Thyroid gland (tissue), 4 donors: ENCODE measurements at places on chromosomes 16 and 17.

- peak; percentile 1 for DNase-seq
Measured at GRCh38 chr16:85418978-85419491, 194.1 kb upstream of the GSE1 start.

DNA sequence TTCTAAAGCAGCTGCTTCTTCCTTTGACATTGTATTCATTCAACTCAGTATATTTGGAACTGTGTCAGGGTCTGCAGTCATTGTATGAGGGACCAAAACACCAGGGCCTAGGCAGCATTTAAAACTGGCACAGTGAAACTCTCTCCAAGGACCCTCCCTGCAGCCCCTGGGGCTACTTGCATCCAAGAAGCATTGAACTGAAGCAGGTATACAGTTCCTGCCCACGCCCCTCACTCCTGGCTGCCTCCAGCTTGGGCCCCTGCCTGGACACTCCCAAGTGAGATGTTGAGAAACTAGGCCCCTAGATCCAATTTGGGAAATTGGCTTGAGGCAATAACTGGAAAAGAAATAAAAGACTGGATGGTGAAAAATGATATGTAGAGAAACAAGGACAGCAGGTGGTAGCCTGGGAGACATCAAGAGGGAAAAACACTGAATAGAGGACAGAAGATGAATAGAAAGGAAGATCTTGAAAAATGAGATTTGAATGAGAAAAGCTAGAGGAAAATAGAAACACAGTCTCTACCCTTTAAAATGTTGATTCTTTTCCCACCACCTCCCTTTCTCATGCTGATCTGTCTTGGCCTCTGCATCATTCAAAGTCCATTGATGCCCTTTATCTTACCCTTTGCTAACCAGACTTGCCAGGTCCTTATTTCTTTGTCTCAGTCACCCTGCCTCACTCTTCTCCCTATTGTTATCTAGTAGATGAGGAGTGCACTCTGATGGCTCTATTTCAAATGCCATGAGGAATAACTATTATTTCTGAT is 368.8 kb upstream of the CDH8 start:
- DNase-seq, result no peak

GRCh38 chr16:74592847-74593246 is 14.1 kb downstream of the GLG1 start:
- no peak for DNase-seq

DNA sequence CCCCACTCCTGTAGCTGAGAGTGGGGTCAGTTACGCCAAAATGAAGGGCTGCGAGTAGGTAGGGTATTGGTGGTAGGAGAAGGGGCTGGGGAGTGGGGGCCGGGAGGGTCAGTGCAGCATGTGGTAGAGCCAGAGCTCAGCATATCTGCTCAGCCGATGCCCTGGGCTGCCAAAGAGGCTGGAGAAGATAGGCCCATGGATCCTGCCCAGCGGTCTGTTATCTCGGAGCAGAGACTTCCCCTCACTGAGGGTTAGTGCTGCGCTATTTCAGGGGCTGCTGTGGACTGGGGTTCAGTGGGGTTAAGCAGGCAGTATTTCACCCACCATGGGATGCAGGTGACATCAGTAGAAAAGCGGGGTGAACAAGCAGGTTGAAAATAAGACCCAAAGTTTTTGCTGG is 19.7 kb downstream of the RHBDL3 start:
- DNase-seq, result no peak

DNA sequence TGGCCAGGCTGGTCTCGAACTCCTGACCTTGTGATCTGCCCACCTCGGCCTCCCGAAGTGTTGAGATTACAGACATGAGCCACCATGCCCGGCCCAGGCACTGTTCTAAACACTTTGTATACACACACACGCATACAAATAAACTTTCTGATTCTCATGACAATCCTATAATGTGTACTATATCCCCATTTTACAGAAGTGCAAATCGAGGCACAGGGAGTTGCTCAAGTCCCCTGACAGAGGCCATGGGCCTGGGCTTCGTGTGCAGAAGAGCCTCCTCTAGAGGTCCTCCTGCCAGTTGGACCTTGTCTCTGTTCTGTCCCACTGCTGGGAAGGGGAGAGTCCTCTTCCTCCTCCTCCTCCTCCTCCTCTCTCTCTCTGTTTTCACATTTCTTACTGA is 9.9 kb upstream of the GPRC5B start:
- no peak for DNase-seq

DNA sequence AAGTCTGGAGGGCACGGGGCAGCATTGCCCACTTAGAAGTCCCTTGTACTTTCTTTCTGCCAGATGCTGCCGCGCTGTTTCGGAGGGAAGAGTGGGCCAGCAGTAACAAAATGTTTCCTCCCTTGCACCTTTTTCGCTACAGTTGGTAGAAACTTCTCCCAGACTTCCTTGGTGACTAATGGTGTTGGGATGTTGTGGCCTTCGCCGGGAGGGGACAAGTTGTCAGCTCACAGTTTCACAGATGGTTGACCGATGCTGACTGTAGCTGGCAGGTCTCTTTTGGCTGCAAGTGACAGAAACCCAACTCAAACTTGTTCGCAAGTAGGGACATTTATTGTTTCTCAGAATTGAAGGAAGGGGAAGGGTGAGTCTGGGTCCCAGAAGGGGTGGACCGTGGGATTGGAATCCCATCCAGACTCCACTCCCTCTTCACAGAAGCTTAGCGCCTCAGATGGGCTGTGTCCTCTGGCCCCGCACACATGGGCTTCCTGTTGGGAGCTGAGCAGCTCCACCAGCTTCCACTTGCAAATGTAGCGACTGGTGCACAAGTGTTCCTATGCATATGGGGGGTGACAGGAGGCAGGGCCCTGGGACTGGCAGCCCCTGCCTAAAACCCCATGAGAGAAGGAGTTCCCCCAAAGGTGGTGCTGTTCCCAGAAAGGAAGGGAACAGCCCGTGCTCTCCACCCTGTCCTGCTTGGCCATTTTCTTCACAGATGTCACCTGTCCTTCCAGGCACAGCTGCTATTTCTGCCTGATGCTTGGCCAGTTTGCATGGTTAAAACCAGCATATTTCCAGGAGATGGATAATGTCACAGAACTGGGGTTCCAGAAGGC is 30.9 kb upstream of the RPRML start:
- no peak for DNase-seq

- DNase-seq, result peak; percentile 81
Measured at GRCh38 chr17:40341808-40342503, 22.6 kb downstream of the GJD3 start.

DNA sequence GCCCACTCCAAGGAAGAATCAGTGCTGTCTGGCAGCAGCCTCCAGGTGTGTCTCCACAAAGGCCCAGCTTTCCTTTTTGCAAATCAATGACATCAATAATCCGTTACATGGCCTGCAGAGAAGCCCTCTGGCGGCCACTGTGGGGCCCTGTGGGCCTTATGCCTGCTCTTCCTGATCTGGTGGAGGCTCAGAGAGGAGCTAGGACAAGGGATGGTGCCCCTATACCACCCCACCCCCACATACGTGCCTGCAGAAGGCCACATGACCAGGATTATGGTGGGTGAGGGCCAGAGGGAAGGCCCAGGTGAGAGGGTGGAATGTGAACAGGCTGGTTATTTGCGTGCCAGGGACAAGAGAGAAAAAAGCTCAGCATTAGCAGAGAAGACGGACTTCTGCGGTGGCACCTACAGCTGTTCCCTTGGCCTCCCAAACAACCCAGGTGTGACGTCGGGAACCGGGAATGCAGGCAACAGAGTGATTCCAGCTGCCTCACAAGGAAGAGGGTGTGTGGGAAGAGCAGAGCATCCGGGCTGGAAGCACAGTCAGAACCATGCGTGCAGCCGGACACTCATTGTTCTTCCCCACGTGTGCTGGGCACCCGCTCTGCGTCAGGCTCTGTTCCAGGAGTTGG is 22.5 kb downstream of the EIF4A3 start:
- DNase-seq, result peak; percentile 35
